ENCODE measurements at places on chromosomes 5 and 9.

GRCh38 chr5:133079048-133079447, 27.2 kb downstream of the HSPA4 start:
- DNase-seq: no peak

GRCh38 chr5:16855485-16855884, 80.6 kb downstream of the MYO10 start:
- DNase-seq: no peak

GRCh38 chr9:31597977-31598376, 786.5 kb upstream of the ACO1 start:
- no peak for DNase-seq

DNA sequence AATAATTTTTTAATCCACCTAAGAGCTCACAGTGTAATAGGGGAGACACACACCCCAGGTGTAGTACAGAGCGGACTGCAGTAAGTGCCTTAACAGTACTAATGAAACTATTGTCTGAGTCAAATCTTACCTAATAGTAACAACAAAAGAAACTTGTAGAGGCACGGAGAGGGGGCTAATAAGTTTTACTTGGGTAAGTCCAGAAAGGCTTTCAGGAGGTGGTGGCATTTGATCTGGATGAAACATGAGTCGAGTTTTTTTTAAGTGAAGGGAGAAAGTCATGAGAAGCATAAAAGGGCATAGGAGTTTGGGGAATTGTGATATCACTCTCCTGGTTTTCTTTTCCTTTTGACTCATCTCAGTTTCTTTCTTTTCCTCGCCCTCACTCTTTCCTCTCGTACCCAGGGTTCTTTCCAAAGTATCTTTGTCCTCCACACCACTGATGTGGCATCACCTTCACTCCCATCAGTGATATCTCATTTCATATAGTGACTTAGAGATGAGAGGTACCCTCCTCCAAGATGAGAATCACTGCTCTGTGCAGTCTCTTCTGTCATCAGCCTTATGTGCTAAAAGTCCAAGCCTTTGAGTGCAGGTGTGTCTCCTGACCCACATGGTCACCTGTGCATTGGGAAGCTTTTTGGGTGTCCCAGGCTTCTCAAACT, 2.0 kb downstream of the CTNNA1 start:
- DNase-seq: no peak

- no peak for DNase-seq
Observed at GRCh38 chr9:113156880-113157279, 6.1 kb downstream of the SLC31A2 start.

- DNase-seq: no peak
Observed at GRCh38 chr5:139104577-139105276, 93.4 kb downstream of the SIL1 start.

- DNase-seq: no peak
Observed at GRCh38 chr5:157549283-157549629, 26.3 kb downstream of the ADAM19 start.

- no peak for DNase-seq
Observed at GRCh38 chr9:124688238-124688904, 82.7 kb downstream of the NR6A1 start.

GRCh38 chr5:53076014-53076583, 33.5 kb downstream of the MOCS2 start:
- DNase-seq: no peak

DNA sequence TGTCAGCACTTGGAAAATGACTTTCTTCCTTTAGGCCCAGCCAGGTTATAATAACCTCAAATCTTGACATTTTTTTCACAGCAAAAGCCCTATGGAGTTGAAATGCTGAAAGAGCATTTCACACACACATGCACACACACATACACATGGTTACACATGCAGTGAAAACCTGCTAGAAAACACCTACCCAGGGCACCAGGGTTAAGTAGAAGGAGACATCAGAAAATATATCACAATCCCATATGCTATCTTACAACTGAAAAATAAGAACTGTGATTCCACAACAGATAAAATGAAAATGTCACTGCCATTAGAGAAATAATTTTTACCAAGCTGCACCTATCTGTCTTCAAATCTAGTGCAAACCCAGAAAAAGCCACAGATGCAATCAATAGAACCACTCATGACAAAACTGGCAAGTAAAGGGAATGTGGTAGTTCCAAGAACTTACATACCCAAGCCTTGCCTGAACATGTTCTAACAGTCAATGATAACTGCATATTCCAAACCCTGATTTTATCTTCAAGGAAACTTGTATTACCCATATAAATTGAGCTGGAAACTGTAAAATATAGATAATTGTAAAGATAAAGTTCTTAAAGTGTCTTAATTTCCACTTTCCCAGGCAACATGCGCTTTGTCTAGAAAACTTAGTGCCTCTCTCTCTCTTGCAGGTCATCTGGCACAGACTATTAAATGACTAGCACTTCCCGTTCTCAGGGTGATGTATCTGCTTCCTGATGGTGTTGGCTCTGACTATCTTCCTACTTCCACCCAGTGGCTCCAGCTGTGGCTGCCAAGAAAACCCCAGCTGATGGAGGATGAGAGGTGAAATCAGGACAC, 250.2 kb upstream of the PTGER4 start:
- no peak for DNase-seq

GRCh38 chr5:35202319-35203111, 27.8 kb downstream of the PRLR start:
- DNase-seq: no peak

GRCh38 chr9:136381966-136382513, 8.6 kb upstream of the CARD9 start:
- no peak for DNase-seq

DNA sequence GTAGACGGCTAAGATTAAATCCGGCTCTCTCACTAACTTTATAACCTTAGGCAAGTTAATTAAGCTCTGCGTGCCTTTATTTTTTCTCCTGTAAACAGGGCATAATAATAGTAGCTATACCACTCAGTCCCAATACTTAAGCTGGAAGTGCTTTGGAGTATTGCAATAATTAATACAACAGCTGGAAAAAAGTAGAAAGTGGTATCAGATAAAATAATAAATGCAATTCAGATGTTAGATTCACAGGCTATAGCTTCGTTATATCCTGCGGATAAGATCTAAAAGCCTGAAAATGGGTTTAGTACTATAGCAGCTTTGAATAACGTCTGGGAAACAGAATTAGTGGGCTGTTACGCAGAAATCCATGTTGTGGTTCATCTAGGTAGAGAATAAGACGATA, 51.8 kb downstream of the MEGF9 start:
- no peak for DNase-seq

DNA sequence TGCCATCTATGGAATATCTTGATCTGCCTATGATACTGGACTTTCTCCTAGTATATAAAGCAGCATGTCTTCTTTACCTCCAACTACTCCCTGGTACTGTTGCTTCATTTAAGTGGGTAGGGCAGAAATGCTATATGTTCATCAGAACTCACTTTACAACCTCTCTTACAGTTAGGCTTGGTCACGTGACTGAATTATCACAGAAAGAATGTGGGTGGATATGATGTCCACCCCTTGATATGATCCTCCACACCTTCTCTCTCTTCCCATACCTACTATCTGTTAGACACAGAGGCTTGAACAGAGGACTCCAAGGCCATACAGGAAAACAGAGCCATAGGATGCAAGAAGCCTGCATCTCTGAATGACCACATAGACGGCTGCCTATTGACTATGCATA, 19.8 kb downstream of the CRHBP start:
- DNase-seq: no peak

DNA sequence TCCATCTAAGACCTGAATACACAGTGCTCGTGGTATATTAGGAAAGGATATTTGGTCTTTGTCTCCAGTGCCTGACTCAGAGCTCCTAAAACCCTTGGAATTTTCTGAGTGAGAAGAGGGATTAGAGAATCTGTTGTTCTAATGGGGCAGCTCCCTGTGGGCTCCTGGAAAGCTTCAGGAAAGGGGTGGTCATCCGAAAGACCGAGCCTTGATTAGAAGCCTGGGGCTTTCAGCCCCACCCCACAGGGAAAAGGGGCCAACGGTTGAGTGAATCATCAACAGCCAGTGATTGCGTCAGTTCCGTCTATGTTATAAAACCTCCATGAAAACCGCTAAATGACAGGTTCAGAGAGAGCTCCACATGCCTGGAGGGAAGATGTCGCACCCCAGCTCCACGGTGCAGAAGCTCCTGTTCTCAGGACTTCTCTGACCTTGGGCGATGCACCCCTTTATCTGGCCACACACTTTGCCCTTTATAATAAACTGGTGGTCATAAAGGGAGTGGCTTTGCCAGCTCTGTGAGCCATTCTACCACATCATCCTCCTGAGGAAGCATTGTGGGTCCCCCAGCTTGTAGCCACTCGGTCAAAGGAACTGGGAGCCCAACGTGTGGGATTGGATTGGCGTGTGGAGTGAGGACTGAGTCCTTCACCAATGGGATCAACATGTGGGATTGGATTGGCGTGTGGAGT, 71.0 kb upstream of the ICE1 start:
- no peak for DNase-seq

GRCh38 chr5:82019342-82020138, 47.7 kb downstream of the ATG10 start:
- DNase-seq: no peak

DNA sequence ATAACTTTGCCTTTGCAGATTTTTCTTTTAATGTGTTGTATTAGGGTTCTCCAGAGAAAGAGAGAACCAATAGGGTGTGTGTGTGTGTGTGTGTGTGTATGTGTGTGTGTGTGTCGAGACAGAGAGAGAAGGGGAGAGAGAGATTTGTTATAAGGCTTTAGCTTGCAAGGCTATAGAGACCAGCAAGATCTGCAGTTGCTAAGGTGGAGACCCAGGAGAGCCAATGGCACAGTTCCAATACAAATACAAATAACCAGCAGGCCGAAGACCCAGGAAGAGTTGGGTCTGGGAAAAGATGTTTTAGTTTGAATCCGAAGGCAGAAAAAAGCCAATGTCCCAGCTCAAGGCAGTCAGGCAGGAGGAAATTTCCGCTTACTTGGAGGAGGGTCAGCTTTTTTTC, 23.0 kb downstream of the TMOD1 start:
- DNase-seq: no peak

DNA sequence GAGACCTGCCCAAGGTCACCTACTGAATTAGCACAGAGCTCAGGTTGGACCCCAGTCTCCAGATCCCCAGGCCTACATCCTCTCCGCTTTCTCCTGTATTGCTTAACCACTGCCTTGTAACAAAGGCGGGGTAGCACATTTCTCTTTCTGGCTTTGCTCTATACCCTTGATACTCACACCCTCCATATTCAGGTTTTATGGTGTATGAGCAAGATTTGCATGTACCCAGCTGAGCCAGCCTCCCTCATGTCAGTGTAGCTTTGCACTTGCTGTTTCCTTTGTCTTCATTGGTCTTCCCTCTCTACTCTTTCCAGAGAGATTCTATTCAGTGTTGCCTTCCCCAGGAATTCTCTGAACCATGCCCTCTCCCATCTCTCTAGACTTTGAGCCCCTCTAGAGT, 19.6 kb upstream of the ZCCHC7 start:
- no peak for DNase-seq

DNA sequence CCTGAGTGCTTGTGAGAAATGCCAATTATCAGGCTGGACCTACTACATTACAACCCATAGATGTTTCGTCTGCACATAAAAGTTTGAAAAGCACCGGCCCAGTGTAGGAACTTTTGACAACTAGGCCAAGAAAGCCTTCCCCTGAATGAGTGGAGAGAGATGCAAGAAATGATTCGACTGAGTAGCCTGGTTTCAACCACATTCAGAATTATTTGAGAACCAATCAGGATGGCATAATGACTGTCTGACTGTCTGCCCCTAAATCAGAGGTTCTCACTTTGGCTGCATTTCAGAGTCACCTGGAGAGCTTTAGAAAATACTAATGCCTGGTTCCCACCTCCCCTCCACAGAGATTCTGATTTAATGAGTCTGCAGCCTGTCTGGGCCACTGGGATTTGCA, 61.1 kb downstream of the FRMD3 start:
- no peak for DNase-seq

DNA sequence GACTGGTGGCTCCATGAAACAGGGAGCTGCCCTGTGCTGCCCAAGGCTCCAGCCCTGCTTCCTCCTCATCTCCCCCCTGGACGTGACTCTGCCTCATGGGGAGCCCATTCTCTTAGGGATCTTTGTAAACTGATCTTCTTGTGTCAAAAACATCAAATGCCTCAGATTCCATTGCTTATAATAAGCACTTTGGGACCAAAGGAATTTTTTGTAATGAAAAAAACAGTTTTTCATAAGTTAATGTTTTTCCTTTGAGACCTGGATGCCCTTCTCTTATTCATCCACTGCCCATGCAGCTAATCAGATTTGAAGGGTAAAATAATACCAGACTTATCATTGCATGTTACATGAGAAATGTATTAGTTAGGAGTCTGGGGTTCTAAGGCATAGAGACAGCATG, 41.7 kb downstream of the PALM2AKAP2 start:
- DNase-seq: no peak

DNA sequence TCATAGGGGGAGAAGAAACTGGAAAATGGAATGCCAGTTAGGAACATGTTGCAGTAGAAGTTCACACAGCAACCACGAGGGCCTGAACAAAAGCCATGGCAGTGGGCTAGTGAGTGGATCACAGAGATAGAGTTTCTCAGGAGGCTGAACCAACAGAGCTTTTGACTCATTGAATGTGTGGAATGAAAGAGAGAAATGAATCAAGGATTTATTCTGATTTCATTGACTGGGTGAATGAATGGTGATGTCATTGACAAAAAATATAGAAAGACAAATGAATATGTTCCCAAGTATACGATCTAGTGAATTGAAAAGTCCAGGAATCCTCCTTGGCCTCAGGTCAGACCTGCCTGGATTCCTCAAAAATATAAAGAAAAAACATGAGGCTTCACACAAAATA, 99.2 kb downstream of the ZNF462 start:
- DNase-seq: no peak

DNA sequence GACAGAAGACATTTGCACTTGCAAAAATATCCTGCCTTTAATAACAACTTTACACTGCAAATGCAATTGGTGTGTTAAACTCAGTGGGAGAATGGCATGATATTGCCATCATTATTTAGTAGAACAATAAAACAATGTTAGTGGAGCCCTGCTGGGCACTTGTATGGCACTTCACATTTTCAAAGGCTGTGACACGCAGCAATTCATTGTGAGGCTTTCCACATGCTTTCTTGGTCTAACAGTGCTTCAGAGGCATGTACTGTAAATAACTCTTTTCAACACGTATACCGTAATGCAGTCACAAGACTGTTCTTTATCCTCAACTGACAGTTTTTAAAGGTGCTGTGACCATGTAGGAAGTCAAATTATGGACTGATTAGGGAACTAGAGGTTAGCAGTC, 155.5 kb upstream of the EPB41L4A start:
- no peak for DNase-seq

GRCh38 chr5:120502531-120502930, 38.4 kb downstream of the PRR16 start:
- DNase-seq: no peak

Data from activated CD8-positive, alpha-beta memory T cell treated with anti-CD3 and anti-CD28 coated beads for 24 hours (primary cell).